Smooth muscle cell of trachea (primary cell): ENCODE measurements at places on chromosomes 13 and 19. TPM values are rescaled to one million over a fixed set of nuclear protein-coding genes. Genes with fewer than 3 reads are reported as not detected.

Gene NLRP9
- total RNA-seq = not detected in 2 replicates

Gene RNF113B
- total RNA-seq = not detected in 2 replicates

Gene ZNF471
- 5.0 and 5.7 TPM in 2 replicates for total RNA-seq

Gene OR7A5
- not detected in 2 replicates for total RNA-seq

Gene CYP2F1
- total RNA-seq = not detected in 2 replicates

Gene FFAR2
- not detected in 2 replicates for total RNA-seq

Gene KIR3DL3
- not detected in 2 replicates for total RNA-seq

Gene DCT
- total RNA-seq = 0.17 TPM in 1 of 2 replicates, not detected in the other

Gene CHMP2A
- total RNA-seq = 140 and 148 TPM in 2 replicates

Gene IL12RB1
- total RNA-seq = 0.15 and 0.33 TPM in 2 replicates

Gene VAV1
- not detected in 2 replicates for total RNA-seq

Gene PLK5
- total RNA-seq = 0.17 TPM in 1 of 2 replicates, not detected in the other

Gene MCEMP1
- total RNA-seq = not detected in 2 replicates

Gene CPB2
- total RNA-seq = not detected in 2 replicates

Gene CGB8
- not detected in 2 replicates for total RNA-seq

Gene AMER2
- not detected in 2 replicates for total RNA-seq

Gene CBARP
- total RNA-seq = 1.6 and 5.3 TPM in 2 replicates

Gene KLC3
- under 0.01 TPM in 2 replicates for total RNA-seq

Gene SETDB2
- total RNA-seq = 10.6 and 21.1 TPM in 2 replicates

Gene ZNF582
- 2.6 and 3.6 TPM in 2 replicates for total RNA-seq

Gene CNFN
- not detected in 2 replicates for total RNA-seq

Gene GFY
- total RNA-seq = not detected in 2 replicates

Gene LGI4
- total RNA-seq = 0.29 and 1.7 TPM in 2 replicates

Gene SHKBP1
- 63.8 and 82.6 TPM in 2 replicates for total RNA-seq

Gene EDNRB
- 48.1 and 48.5 TPM in 2 replicates for total RNA-seq

Gene ZIC2
- total RNA-seq = under 0.01 TPM in 1 of 2 replicates, not detected in the other

Gene FRY
- total RNA-seq = 15.1 and 24.3 TPM in 2 replicates

Gene ALOX5AP
- 0.29 and 0.50 TPM in 2 replicates for total RNA-seq

Gene CALR3
- total RNA-seq = not detected in 2 replicates

Gene PCDH8
- not detected in 2 replicates for total RNA-seq

Gene SLC17A7
- total RNA-seq = 0.15 and 0.33 TPM in 2 replicates

Gene KLHL1
- not detected in 2 replicates for total RNA-seq

Gene RFPL4A
- total RNA-seq = not detected in 2 replicates

Gene ARID3A
- total RNA-seq = 9.2 and 21.7 TPM in 2 replicates

Gene CCDC122
- 8.6 and 11.2 TPM in 2 replicates for total RNA-seq

Gene C19orf33
- not detected in 2 replicates for total RNA-seq

Gene SMIM24
- not detected in 2 replicates for total RNA-seq

Gene SLC25A41
- total RNA-seq = under 0.01 TPM in 1 of 2 replicates, not detected in the other

Gene GIPC1
- 129 and 152 TPM in 2 replicates for total RNA-seq

Gene PLIN5
- not detected in 2 replicates for total RNA-seq

Gene LRFN3
- 2.5 and 6.3 TPM in 2 replicates for total RNA-seq

Gene CDX2
- not detected in 2 replicates for total RNA-seq

Gene ILF3
- 81.2 and 129 TPM in 2 replicates for total RNA-seq

Gene PSG5
- 8.6 and 19.8 TPM in 2 replicates for total RNA-seq

Gene A1BG
- total RNA-seq = 10.6 and 26.5 TPM in 2 replicates

Gene ZNF701
- 14.1 and 16.1 TPM in 2 replicates for total RNA-seq

Gene PNMA8A
- 2.5 and 17.3 TPM in 2 replicates for total RNA-seq

Gene RELB
- 4.1 and 19.0 TPM in 2 replicates for total RNA-seq

Gene EMP3
- total RNA-seq = 186 and 254 TPM in 2 replicates

Gene C3
- total RNA-seq = 3.1 and 42.7 TPM in 2 replicates

Gene RAVER1
- total RNA-seq = 12.1 and 14.4 TPM in 2 replicates

Gene DOCK6
- total RNA-seq = 11.5 and 19.4 TPM in 2 replicates

Gene SLC1A6
- not detected in 2 replicates for total RNA-seq

Gene PPAN
- 13.7 and 26.0 TPM in 2 replicates for total RNA-seq

Gene IRS2
- total RNA-seq = 5.2 and 6.9 TPM in 2 replicates

Gene C19orf81
- not detected in 2 replicates for total RNA-seq

Gene ZNF155
- total RNA-seq = 8.6 and 10.9 TPM in 2 replicates
